Cardiac muscle cell (in vitro differentiated cells and primary cell): ENCODE measurements at places on chromosomes 13 and 19. TPM values are rescaled to one million over a fixed set of nuclear protein-coding genes. Genes with fewer than 3 reads are reported as not detected.
A peak's percentile ranks its signal among the peaks of the same experiment; 100 is the strongest.

GRCh38 chr13:98129059-98129746 is 13.7 kb upstream of the FARP1 start:
- H3K4me3 ChIP-seq, result no peak overlapping the region
- no peaks in the 10 kb centered on the region for H3K36me3 ChIP-seq
- H3K27me3 ChIP-seq, result no peaks in the 10 kb centered on the region
- H3K27ac ChIP-seq, result no peak overlapping the region
- H3K4me1 ChIP-seq, result no peaks in the 10 kb centered on the region

DNA sequence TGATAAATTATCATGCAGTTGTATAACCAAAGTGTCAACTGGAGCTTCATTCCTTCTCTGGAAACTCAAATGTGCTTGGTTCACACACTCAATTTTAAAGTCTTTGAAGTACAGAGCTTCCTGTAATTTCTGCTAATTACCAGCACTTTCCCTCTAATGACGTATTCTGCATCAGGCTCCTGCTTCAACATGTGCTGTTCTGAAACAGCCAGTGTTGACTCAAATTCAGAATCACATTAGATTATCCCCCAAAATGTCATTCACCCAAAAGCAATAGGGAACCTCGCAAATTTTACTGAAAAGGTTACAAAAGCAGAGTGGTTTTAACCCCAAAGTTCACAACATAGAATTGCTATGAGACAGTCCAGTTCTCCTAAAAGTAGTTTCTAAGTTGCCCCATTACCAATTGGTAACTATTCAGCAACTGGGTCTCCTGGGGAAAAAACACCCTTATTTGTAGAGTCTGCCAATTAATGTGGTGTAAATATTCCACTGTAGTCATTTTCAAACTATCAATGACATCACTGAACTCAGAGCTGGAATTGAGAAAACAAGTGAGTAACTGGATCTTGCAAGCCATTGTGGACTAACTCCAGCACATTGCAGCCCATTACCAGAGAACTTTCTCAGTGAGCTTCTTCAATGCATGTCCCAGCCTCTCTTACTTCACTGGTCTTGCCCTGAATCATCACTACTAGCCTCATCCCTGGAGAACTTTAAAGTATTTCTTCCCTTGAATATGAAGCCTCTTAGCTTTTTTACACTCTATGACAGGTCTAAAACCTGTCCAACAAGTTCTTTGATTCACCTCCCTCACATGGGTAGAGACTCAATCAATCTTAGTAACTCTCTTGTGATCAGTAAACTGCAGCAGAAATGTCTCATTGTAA is 955.4 kb downstream of the EFNB2 start:
- no peak for DNase-seq
- H3K27me3 ChIP-seq, result no peaks in the 10 kb centered on the region

DNA sequence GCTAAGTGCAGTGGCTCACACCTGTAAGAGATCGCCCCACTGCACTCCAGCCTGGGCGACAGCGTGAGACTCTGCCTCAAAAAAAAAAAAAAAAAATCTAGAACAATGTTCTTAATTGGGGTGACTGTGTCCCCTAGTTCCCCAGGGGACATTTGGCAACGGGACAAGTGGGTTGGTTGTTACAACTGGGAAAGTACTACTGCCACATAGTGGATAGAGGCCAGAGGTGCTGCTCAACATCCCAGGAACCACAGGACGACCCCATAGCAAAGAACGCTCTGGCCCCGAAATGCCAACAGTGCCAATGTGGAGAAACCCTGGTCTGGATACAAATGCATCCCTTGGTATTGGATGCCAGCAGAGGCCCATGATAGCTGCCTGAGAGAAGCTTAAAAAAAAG is 11.8 kb downstream of the NLRP12 start:
- H3K27me3 ChIP-seq, result no peaks in the 10 kb centered on the region
- H3K27ac ChIP-seq, result no peak overlapping the region
- no peak overlapping the region for H3K4me3 ChIP-seq
- no peaks in the 10 kb centered on the region for H3K4me1 ChIP-seq
- DNase-seq, result no peak
- H3K36me3 ChIP-seq, result no peaks in the 10 kb centered on the region

- no peak overlapping the region for H3K27ac ChIP-seq
- H3K4me1 ChIP-seq, result no peaks in the 10 kb centered on the region
- H3K27me3 ChIP-seq, result peaks cover 13% of the 10 kb centered on the region
- H3K36me3 ChIP-seq, result no peaks in the 10 kb centered on the region
- no peak overlapping the region for H3K4me3 ChIP-seq
- no peak for DNase-seq
Measured at GRCh38 chr13:53198736-53199135, 170.1 kb downstream of the OLFM4 start.

DNA sequence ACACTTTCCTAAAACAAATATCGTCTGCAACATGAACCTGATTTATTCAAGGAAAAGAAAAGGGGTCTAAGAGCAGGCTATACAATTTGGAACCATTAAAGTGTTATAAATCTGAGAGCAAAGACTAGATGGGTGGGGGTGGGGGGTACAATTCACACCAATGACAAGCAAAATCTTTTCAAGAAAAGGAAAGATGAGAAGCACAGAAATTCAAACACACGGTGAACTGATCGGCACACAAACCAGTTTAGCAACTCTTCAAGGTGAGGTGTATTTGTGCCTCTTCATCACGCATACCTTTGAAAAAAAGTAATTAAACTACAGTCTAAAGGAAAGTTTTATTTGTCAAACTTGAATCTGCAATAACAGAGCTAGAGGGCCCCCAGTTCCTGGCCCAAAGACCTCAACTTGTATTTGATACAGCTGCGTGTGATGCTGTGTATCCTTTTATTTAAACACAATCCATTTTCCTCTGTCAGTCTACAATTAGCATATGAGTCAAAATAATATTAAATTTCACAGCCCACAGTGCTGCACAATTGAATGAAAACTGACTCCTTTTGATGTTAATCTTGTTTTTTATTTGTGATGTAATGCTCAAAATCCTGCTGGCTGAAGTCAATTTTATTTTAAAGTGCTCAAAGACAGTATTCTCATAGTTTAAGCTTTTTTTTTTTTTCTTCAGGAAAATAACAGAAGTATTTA is 14.2 kb downstream of the EFNB2 start:
- H3K4me1 ChIP-seq, result peaks cover 6% of the 10 kb centered on the region
- no peaks in the 10 kb centered on the region for H3K36me3 ChIP-seq
- no peak overlapping the region for H3K27ac ChIP-seq
- H3K27me3 ChIP-seq, result no peaks in the 10 kb centered on the region
- no peak overlapping the region for H3K4me3 ChIP-seq

- no peak overlapping the region for H3K27ac ChIP-seq
- H3K27me3 ChIP-seq, result no peaks in the 10 kb centered on the region
- no peak for DNase-seq
Measured at GRCh38 chr19:10846500-10847202, 1.6 kb upstream of the C19orf38 start.

DNA sequence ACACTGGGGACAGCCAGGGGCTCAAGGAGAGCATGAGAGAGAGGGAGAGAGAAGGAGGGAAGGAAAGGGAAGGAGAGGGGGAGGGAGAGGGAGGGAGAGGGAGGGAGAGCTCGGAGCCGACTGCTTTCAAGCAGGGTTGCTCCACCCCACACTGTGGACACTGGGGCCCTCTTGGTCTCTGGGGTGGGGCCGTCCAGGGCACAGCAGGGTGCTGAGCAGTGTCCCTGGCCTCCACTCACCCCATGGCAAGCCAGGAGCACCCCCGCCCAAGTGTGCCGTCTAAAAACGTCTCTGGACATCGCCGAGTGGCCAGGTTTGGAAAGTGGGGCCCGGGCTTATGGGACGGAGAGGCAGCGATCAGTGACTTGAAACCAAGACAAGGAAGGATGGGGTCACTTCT is 20.9 kb downstream of the DPP9 start:
- DNase-seq, result no peak
- no peak overlapping the region for H3K27ac ChIP-seq
- H3K36me3 ChIP-seq, result peaks cover 27% of the 10 kb centered on the region
- no peak overlapping the region for H3K4me3 ChIP-seq

DNA sequence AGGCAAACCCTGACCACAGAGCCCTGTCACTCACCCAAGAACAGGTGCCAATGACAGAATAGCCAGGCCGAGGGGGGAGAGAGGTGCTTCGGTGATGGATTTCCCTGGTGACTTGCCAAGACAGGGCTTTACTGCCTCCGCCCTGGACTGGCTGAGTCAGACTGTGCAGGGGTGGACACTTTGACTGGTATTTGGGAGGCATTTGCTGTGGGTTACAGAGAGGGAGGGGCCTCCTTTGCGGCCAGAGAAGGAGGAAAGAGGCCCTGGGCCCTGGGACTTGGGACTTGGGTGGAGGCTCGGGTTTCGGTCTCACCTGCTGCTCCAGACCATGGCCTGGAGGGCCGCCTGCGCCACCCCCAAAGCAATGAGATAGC is 4.6 kb upstream of the EPS8L1 start:
- no peaks in the 10 kb centered on the region for H3K36me3 ChIP-seq
- peaks cover 67% of the 10 kb centered on the region for H3K27me3 ChIP-seq
- H3K4me1 ChIP-seq, result peaks cover 3% of the 10 kb centered on the region
- H3K4me3 ChIP-seq, result no peak overlapping the region
- H3K27ac ChIP-seq, result no peak overlapping the region
- no peak for DNase-seq

DNA sequence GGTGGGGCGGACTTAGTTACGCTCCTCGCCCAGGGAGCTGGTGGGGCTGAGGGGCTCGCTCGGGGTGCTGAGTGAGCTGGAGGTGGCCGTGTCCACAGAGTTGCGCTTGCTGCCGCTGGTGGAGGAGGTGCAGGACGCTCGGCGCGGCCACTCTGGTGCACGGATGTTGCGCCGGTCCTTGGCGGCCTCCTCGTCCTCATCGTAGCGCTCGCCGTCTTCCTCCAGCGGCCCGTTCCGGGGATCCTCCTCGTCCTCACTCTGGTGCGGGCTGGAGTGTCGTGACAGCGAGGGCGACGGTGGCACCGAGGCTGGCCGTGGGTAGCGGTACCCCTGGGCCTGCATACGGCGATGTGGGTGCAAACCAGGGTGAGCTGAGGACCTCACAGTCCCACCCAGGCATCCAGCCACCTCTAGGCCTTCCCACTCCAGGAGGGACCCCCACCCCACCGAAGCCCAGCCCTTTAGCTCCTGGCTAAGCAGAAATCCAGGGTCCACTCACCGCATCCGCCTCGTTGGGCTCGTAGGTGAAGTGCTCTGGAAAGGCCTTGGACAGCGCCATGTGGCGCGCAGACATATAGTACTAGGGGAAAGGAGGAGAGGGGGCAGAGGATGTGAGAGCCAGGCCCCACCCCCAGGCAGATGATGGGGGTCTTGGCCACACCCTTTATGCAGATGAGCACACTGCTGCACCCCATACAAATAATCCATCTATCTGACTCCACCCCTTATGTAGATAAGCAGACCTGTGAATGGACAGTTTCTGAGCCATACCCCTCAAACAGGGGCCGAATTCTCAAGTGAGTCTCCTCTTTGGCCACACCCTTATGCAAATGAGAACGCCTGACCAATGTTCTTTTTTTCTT is 4.4 kb downstream of the FTL start:
- peaks cover 51% of the 10 kb centered on the region for H3K36me3 ChIP-seq
- H3K27ac ChIP-seq, result no peak overlapping the region
- H3K27me3 ChIP-seq, result no peaks in the 10 kb centered on the region
- no peak overlapping the region for H3K4me3 ChIP-seq

DNA sequence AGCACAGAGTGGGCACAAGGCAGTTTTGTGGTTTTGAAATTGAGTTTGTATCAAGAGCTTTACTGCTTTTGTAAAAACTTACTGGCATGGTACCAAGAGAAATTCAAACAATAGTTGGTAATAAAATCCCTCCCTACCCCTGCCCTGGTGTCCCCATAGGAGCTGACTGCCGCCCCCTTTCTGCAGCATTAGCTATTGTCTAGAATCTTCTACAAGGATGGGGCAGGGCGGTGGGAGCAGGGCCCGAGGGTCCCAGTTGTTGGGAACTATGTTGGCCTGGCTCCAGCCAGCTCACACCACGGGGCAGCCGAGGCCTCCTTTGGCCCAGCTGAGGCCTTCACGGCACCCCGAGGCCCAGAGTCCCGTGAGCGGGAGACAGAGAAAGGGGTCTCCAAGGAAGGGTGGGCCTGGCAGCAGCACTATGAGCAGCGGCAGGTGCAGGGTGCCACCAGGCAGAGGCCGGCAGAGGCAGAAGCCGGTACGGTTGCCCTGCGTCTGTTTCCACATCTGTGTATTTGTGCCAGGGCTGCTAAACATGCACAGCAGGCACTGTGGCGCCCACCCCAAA is 57.9 kb downstream of the KDM4B start:
- H3K27me3 ChIP-seq, result no peaks in the 10 kb centered on the region
- H3K4me1 ChIP-seq, result peaks cover 6% of the 10 kb centered on the region
- H3K4me3 ChIP-seq, result no peak overlapping the region
- H3K27ac ChIP-seq, result no peak overlapping the region
- DNase-seq, result peak; percentile 15
- no peaks in the 10 kb centered on the region for H3K36me3 ChIP-seq

GRCh38 chr13:76738616-76739015 is 147.6 kb downstream of the KCTD12 start:
- DNase-seq, result no peak

- H3K4me1 ChIP-seq, result no peaks in the 10 kb centered on the region
- H3K4me3 ChIP-seq, result peak overlapping the region; percentile 16
- peaks cover 18% of the 10 kb centered on the region for H3K27me3 ChIP-seq
Measured at GRCh38 chr13:27006519-27007161, 165.0 kb downstream of the USP12 start.

DNA sequence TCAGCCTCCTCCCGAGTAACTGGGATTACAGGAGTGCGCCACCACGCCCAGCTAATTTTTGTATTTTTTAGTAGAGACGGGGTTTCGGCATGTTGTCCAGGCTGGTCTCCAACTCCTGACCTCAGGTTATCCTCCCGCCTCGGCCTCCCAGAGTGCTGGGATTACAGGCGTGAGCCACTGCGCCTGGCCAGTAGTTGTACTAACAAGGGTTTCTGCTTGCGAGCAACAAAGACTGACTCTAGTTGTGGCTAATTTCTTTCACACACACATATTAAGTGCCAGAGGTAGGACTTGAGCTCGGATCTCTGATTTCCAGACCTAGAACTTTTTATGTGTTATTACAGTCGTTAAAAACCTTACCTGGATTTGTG is 635 bp upstream of the PCCA start:
- no peaks in the 10 kb centered on the region for H3K36me3 ChIP-seq
- peak overlapping the region; percentile 84 for H3K27ac ChIP-seq
- H3K4me1 ChIP-seq, result peaks cover 7% of the 10 kb centered on the region
- H3K4me3 ChIP-seq, result peak overlapping the region; percentile 93

DNA sequence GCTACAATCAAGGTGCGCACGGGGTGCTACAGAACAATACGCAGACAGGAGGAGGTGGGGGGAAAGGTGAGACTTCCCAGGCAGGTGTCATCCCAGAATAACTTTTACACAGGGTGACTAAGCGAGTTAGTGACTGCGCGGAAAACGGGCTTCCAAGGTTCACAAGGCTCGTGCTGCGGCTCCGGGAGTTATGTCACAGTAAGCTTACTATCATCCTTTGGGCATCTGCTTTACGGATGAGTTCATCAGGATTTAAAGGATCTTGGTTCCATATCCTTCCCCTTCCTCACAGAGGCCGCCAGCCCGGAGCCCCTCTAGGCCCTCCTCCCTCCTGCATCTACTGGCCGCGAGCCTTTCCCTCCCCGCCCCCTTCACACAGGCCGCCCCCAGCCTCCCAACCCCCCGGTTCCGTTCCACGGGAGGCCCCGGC is 474 bp upstream of the IFT88 start:
- DNase-seq, result no peak
- H3K4me3 ChIP-seq, result peak overlapping the region; percentile 71
- peaks cover 10% of the 10 kb centered on the region for H3K4me1 ChIP-seq

The PRX gene
- 4.3 and 9.1 TPM in 2 replicates for total RNA-seq

The MAMSTR gene
- total RNA-seq, result 3.5 and 4.7 TPM in 2 replicates

The CEBPA gene
- total RNA-seq, result 6.2 and 6.7 TPM in 2 replicates
